ENCODE measurements at places on chromosomes 5 and 9. TPM values are rescaled to one million over a fixed set of nuclear protein-coding genes. Genes with fewer than 3 reads are reported as not detected.
A peak's percentile ranks its signal among the peaks of the same experiment; 100 is the strongest.

- no peak for ATAC-seq
Measured at GRCh38 chr5:174843263-174844250, 119.2 kb downstream of the MSX2 start.

- peak; percentile 39 for ATAC-seq
Measured at GRCh38 chr9:127347831-127348776, 48.9 kb upstream of the SLC2A8 start.

- ATAC-seq: peak; percentile 99
Measured at GRCh38 chr5:147310059-147310704, 75.4 kb downstream of the STK32A start.

- no peak for ATAC-seq
Measured at GRCh38 chr9:125238915-125239446, 2.2 kb downstream of the HSPA5 start.

CCDC192 gene
- total RNA-seq: not detected

Data from esophagus mucosa (tissue), 1 donor.